DMS153 (cell line): ENCODE measurements at places on chromosomes 16 and 17.

DNA sequence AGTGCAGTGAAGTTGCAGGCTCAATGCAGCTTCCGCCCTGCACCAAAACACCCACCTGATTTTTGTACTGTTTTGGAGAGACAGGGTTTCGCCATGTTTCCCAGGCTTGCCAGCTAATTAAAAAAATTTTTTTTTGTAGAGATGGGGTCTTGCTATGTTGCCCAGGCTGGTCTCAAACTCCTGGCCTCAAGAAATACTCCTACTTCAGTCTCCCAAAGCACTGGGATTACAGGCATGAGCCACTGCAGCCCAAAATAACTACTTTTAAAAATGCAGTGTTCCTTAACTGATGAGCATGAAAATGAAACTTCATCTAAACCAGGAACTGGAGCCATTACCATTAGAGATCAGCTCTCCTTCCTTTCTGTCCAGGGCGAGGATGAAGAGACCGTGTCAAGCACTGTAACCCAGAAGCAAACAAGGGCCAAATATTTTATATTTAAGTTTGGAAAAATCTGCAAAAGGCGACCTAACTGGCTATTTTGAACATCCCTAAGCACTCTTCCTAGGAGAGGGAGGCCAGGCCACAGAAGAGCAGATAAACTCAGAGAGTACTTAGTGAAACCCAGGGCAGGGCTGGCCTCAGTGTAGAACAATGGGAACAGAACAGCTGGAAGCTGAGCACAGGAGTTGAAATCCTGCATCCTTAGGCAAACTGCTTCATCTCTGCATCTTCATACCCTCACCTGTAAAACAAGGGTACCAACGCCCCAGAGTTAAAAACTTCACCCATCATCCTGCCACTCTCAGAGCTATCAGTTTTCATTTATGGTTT, 24.0 kb downstream of the CREBBP start:
- no peak for DNase-seq

DNA sequence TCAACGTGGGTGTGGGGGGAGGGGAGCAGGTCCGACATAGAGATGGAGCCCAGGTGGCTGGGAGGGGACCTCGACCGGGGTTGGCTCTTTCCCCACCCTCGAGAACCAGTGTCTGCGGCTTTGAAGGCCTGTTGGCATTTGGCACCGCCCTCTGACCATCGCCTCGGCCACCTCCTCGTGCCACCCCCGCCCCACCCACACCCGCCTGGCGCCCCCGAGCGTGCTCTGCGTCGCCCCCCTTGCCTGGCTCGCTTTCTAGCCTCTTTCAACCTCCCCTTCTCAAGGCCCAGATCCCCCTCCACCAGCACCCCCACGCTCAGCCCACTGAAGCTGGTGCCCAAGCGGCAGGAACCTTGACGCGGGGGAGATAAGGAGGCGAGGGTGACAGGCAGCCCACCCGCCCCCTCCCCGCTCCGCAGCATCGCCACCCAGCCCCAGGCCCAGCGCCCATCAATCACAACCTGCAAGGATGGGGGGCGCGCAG, 619 bp downstream of the CACNB1 start:
- DNase-seq, result no peak

DNA sequence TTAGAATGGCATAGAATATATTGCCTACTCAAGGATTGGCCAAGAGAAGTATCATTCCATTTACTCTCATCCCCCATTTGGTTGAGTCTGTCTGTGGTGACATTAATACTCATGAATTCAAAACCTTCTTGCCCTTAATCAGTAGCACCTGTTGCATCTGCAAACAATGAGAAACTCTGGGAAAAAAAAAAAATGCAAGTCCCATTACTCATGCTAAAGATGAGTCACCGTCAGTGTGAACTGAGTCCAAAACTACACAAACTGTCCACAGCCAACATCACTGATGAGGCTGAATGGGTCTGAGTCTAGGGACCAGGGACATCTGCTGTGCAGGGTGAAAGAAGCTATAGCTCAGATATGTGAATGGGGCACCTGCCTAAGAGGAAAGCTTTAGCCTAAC, 96.9 kb upstream of the ADAMTS18 start:
- peak; percentile 20 for DNase-seq

DNA sequence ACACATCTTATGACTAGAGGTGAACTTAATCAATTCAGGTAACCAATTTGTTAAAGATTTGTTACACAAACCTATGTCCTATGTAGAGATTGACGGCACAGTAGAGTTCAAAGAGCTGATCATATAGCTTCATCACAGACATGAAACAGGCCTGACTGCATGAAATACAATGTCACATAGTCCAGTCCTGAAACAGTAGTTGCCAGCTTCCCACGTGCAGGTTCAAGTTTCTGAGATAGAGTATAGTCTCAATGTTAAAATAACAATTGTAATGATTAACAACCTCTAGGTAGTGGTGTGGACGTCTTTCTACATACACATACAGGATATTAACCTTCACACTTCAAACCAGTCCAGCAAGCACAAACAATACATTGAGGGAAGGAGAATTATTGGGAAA, 640.7 kb upstream of the SOX9 start:
- no peak for DNase-seq

DNA sequence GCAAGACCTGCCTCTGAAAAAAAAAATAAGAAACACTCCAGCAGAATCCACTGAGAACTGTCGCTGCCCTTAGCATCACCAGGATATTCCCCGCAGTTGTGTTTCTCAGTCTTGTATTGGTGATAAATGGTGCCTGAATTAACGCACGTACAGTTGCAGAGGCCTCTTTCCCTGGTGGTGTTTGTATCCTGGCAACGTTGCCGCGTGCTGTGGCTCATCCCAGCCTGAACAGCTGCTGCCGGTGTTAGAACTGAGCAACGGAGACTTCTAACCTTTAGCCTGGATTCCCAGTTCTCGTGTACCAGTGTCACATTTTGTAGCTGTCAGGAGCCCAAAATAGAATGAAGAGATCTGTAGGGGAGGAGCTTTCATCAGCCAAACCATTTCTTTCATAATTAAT, 4.8 kb downstream of the MLYCD start:
- DNase-seq, result peak; percentile 22

- DNase-seq, result no peak
These were observed 74.0 kb upstream of the SIAH1 start for GRCh38 chr16:48459167-48459566.
